ENCODE measurements at places on chromosomes 12 and 14. TPM values are rescaled to one million over a fixed set of nuclear protein-coding genes. Genes with fewer than 3 reads are reported as not detected.

- no peak for DNase-seq
Measured at GRCh38 chr12:103181366-103182152, 224.1 kb downstream of the ASCL1 start.

GRCh38 chr12:12883369-12884001 is 7.9 kb upstream of the GPRC5A start:
- DNase-seq, result no peak

DNA sequence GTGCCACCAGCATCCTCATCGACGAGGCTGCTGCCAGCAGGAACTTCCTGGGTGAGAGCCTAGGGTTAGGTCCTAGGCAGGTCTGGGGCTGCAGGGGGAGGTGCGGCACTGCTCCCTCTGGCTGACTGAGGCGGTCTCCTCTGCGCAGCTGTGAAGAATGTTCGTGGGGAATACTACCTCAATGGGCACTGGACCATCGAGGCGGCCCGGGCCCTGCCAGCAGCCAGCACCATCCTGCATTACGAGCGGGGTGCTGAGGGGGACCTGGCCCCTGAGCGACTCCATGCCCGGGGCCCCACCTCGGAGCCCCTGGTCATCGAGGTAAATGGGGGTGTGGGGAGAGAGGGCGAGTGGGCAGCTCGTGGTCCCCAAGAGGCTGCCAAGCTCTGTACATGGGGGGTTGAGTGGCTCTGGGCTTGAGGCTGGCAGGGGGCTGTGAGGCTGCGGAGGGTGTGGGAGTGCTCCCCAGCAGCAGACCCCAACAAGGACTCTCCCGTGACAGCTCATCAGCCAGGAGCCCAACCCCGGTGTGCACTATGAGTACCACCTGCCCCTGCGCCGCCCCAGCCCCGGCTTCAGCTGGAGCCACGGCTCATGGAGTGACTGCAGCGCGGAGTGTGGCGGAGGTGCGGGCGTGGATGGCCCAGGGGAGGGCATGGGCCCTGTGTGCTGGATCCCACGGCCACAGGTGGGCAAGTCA is 14.4 kb downstream of the PAPLN start:
- no peak for DNase-seq

GRCh38 chr14:65604936-65605335 is 192.4 kb downstream of the FUT8 start:
- DNase-seq, result no peak

GRCh38 chr12:32920506-32921085 is 24.0 kb upstream of the PKP2 start:
- peak; percentile 37 for DNase-seq

DNA sequence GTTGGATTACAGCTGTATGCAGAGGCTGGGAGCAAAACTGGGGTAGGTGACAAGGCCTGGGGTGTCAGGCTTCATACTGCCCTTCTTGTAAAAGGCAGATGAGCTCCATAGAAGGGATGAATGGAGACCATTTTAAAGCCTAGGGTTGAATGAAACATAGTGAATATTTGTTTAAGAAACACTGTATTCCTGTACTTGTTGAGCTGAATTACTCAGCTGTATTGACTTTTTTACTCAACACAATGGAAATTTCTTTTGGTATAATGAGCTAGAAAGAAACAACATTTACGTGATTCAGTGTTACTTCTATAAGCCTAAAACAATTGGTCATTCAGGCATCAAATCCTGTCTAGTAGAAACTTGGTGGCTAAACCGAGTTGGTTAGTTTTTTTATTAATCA is 14.1 kb downstream of the ATP6V0A2 start:
- DNase-seq, result no peak

The TC2N gene
- total RNA-seq, result 86.6 TPM

The KRT2 gene
- not detected for total RNA-seq

GRCh38 chr12:51132693-51133092 is 40.2 kb downstream of the TFCP2 start:
- DNase-seq, result no peak

The SPTLC2 gene
- total RNA-seq, result 45.9 TPM

DNA sequence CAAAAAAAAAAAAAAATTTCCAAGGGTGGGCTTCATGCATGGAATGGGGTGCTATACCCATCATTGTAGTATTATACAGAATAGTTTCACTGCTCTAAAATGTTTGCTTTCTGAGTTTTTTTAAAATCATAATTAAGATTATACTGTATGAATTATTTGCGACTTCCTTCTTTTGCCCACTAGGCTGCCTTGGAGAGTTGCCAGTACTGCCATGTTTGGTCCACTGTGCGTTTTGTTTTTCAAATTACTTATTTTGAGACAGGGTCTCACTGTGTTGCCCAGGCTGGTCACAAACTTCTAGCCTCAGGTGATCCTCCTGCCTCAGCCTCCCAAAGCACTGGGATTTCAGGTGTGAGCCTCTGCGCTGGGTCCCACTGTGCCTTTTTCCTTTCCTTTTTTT is 19.9 kb downstream of the PLBD2 start:
- no peak for DNase-seq

The RNF212B gene
- not detected for total RNA-seq

DNA sequence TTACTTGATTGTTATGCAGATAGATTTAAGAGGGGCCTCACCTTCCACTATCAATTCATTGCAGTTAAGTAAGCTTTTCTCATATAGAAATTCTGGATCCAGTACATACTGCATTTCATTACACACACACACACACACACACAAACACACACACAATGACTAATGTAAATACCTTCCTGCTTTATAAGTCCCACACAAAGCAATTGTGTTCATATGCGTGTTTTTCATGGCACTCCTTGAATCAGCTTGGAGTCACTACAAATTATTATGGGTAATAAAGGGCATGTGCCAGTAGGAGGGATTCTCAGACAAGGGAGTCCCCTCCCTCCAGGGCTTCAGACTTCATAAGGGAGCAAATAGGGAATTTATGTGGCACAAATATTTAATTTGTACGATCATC is 4.5 kb downstream of the MIPOL1 start:
- DNase-seq, result no peak

DNA sequence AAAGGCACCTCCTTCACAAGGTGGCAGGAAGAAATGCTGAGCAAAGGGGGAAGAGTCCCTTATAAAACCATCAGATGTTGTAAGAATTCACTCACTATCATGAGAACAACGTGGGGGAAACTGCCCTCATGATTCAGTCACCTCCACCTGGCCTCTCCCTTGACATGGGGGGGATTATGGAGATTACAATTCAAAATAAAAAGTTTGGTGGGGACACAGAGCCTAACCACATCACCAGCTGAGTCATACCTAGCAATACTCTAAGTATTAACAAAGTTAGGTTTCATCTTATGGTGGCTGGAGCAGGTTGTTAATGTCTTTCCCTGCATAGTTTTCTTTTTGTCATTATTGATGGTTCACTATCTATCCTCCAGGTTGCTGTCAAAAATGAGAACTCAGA is 113.2 kb upstream of the PPFIA2 start:
- no peak for DNase-seq

The FAM181A gene
- total RNA-seq, result not detected

The SRRM4 gene
- total RNA-seq, result not detected

DNA sequence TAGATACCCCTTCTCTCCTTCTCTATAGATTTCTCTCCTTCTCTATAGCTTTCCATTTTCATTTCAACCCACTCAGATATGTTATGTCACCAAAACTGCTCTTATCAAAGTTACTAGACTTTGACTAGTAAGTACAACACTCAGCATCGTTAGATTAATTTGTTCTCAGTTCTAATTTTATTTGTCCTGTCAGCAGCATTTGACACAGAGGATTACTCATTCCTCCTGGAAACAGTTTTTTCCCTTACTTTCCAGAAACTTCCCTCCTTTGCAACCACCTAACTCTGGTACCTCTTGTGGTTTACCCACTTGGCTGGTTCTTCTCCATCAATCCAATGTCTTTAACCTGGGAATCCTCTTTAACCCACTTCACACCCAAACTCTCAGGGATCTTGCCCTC is 423.7 kb downstream of the TMTC2 start:
- no peak for DNase-seq

GRCh38 chr14:55965851-55966250 is 152.4 kb upstream of the PELI2 start:
- DNase-seq, result no peak

GRCh38 chr12:91846466-91847055 is 299.1 kb downstream of the BTG1 start:
- DNase-seq, result no peak

The OR4K1 gene
- total RNA-seq, result not detected

- no peak for DNase-seq
Measured at GRCh38 chr14:95045106-95045701, 112.1 kb downstream of the DICER1 start.

DNA sequence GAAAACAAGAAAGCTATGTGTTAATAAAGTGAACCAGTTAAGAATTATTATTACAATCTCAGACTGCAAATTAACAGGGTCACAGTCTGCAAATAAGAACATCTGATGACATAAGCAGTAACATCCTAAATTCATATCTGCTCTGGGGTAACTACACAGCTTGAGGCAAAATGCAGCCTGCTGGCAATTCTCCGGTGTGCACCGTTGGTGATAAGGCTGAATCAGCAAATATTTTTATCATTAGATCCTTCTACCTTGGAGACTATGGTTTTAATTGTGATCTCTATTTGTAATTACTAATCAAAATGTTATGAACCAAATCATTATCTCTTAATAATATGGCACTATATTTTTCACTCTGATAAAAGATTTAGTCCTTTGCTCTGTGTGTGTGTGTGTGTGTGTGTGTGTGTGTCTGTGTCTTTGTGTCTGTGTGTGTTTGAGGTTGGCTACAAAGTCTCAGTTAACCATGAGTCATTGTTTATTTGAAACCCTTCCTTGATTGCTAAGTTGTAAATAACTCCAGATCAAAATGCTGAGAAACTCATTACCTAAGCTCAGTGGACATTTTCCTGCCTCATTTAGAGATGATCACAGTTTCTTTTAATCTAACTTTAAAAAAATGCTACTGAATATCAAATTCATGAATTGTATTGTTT is 442.6 kb downstream of the GXYLT1 start:
- DNase-seq, result no peak

DNA sequence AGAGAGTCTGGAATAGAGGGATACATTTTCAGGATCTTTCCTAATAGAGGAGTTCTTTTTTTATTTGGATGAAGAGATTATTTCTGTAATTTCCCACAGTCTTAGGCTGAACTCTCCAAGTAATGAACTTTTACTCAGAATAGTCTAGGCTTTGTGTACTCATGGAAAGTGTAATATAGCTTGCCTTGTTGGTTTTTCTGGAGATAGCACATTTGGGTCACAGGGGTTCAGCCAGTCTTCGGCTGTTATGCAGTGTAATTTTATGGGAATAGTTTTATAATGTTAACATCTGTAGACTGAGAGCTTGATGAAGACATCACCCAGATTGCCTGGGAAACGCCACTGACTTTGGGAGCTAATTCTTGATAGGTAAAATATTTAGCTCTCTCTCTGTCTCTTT is 450.8 kb downstream of the RAD51B start:
- no peak for DNase-seq

The SERPINA5 gene
- total RNA-seq, result 20.7 TPM

DNA sequence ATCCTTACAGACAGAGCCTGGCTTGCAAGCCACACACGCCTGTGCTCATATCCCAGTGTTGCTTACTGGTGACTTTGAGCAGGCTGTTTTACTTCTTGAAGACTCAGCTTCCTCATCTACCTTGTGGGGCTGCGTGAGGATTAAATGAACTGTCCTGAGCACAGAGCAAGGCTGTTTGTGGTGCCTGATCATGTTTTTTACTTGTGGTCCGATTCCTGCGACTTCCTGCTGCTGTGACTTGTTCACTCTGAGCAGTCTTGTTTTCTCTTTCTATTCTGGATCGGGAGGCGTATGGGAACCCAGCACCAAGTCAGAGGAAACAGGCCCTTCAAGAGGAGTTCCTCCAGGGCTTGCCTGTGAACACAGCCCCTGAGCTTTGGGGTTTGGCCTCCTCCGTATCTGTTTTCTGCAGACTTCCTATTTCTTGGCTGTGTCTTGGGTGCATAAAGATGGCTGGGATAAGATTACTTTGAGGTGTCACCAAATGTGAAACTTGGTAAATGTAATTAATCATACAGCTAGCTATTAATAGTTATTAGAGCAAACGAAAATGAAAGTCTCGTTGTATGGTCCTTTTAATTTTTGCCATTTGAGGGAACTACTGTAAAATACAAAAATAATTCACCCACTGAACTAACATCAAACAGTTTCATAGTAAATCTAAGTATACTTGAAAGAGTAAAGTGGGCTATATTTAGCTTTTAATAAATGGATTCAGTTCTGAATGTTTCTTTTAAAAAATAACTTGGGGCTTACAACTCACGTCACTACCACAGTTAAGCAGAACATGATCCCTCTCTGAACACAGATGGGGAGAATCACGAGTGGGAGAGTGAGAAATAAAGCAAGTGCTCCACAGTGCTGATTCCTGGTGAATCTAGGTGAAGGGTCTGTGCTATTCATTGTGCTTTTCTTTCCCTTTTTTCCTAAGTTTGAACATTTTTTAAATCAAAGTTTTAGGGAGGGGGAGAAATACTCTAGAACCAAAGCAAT is 251.5 kb downstream of the FOXN3 start:
- no peak for DNase-seq

The SERPINA3 gene
- 1,748 TPM for total RNA-seq

The IAPP gene
- not detected for total RNA-seq

The SERPINA10 gene
- not detected for total RNA-seq

DNA sequence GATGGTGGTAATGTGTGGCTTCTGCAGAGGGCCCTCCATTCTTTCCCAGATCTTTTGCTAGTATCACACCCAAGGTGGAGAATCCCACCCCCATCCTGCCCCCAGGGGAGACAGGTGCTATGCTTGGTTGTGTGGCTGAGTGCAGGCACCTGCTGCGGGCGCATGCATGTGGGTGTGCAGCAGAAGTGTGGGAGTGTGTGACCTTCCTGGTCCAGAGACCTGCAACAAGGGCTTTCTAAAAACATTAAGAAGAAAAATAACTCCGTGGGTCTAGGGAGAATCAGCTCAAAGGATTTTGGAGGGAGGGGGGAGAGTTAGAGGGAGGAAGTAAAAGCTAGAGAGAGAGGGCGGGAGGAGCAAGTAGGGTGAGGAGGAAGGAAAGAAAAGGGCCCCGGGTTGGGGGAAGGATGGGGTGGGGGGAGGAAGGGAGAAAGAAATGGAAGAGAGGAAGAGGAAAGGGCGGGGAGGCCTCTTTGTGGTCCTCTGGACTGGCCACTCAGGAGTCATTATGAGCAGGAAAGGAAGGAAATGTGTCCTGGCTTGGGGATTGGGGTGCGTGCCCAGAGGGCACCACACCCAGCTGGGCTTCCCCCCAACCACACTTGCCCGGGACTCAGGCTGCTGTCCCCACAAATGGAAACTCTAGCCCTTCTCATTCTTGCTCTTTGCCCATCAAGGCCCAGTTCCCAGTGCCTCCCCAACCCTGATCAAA is 3.1 kb upstream of the FIGNL2 start:
- no peak for DNase-seq

GRCh38 chr14:40855343-40855742 is 751.3 kb upstream of the LRFN5 start:
- no peak for DNase-seq

Measured in Calu3 (cell line).